ENCODE measurements at places on chromosomes 4 and X.

DNA sequence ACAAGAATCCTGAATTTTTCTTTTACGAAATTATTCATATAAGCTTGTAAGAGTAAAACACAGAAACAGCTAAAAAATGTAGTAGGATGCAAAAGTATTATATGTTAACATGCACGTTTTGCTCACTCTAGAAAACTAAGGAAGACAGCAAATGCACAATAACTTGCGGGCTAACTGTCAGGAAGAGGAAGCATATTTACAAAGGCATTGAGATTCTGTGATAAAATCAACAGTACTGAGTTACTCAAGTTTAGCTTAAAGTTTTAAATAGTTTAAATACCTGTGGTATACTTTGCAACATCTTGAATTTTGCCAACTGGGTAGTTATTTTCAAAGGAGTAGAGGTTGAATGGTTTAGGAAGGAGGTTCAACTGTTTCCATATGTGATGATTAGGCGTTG, 37.0 kb downstream of the SH2D1A start:
- DNase-seq = no peak

DNA sequence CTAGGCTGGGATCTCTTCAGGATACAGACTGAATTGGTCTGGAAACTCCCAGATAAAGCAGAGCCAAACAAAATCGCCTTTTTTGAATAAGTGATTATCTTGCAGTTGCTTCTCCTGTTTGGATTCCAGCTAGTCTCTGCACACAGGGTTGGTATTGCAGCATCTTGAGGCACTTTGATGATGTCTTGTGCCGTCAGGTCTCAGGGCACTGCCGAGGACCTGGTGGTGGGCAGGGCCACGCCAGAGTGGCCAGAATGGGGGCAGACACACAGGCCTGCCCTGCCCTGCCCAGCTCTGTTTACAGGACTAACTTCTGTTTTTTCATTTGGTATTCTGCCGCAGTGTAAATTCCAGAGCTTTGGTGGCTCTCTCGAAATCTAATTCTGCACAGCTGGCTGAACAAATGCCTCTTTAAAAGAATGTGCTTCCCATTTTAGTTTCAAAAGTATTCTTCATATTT, 276.1 kb downstream of the NR3C2 start:
- DNase-seq = no peak

DNA sequence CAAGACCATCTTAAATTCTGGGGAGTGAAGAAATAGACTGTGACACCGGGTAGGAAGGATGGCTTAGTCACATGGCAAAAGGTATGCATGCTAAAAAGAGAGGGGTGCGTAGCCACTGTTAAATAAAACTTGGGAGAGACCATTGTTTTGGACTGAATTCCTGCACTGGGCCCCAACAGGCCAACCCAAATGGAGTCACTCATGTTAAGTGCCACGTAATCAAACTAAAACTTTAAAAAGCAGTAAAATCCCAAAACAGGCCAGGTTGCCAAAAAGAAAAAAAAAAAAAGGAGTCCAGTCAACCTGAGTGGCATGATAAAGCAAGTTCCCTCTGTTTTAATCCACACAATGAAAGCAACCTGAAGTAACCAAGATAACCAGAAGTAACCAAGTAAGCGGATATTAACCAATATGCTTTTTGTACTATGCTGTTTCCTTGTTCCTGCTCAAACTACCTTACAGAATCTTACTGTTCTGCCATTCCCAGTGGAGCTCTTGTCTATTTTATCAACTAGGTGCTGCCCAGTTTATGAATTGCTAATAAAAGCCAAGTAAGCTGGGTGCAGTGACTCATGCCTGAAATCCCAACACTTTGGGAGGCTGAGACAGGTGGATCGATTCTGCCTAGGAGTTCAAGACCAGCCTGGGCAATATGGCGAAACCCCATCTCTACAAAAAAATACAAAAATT, 124.6 kb upstream of the ENPP6 start:
- no peak for DNase-seq

DNA sequence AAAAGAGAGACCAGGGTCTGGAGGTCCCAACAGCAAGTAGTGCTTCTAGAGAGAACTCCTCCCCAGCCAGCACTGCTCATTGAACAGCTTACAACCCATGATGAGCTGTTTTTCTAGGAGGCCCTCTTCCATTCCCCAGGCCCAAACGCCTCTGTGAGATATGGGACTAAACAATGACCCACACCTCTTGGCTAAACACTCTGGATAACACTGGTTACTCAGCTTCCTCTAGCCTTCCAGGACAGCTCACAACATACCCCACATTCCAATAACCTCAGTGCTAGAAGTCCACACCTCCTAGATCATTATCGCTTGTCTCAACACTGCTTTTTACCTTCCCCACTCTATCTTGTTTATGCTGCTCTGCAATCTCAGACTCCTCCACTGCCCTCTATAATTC, 35.4 kb upstream of the PGRMC2 start:
- no peak for DNase-seq

DNA sequence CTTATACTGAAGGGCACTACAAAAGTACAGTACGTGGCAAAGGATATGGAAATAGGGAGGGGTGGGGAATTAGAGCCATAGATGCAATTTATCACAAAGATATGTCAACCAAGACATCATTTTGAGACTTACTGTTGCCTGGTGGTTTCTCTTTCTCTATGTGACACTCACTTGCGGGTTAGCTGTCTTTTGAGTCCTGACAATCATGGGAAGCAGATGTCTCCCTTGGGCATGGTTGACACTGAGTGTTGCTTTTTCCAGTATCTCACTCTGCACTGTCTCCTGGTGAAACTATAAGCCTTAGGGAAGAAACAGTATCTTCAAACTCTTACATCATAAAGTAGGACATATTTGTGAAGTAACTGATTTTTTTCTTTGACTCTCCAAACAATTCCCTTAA, 383.5 kb upstream of the LCORL start:
- no peak for DNase-seq

GRCh38 chr4:3638080-3638795, 106.0 kb upstream of the LRPAP1 start:
- DNase-seq = no peak

- no peak for DNase-seq
Measured at GRCh38 chrX:45903781-45904201, 641.4 kb downstream of the ZNF674 start.

- DNase-seq = no peak
Measured at GRCh38 chr4:76620723-76621468, 185.9 kb downstream of the SHROOM3 start.

DNA sequence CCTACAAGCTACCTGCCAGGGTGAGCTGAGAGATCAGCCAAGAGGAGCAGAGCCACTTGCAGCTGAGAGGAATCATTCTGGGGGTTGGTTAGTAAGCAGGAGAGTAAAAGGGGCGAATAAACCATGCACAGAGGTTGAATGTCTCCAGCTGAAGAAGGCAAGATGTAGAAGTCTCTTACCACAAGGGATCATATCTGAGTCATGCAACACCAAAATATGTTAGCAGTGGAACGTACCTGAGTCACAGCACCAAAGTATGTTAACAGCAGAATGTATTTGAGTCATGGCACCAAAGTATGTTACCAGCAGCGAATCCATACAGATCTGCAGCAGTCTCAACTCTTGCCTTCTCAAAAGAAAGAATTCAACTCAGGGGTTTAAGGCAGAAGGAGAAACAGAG, 29.9 kb downstream of the C4orf51 start:
- no peak for DNase-seq
